Common myeloid progenitor, CD34-positive (primary cell): ENCODE measurements at places on chromosomes 13 and 19.

DNA sequence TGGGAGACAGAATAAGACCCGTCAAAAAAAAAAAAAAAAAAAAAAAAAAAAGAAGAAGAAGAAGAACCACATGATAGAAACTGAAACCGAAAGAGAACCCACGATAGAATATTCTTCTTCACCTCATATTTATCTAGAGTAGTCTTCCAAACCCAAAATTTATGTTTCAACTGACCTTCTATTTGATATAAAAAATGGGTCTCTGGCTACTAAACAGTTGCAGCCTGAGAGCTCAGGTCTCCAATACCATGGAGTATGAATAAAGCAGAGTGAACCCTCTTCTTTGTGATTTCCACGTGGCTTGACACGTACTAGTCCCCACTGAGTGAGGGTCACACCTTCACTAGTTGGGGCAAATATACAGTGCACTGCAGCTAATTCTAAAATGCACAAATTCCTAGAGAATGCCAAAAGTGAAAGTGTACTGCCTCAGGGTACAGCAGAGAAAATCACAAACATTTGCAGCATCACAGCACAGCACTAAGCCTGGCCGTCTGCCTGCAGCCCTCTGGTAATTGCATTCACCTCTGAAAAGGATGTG lies 30.8 kb upstream of the RFC3 start:
- peak; percentile 57 for DNase-seq

DNA sequence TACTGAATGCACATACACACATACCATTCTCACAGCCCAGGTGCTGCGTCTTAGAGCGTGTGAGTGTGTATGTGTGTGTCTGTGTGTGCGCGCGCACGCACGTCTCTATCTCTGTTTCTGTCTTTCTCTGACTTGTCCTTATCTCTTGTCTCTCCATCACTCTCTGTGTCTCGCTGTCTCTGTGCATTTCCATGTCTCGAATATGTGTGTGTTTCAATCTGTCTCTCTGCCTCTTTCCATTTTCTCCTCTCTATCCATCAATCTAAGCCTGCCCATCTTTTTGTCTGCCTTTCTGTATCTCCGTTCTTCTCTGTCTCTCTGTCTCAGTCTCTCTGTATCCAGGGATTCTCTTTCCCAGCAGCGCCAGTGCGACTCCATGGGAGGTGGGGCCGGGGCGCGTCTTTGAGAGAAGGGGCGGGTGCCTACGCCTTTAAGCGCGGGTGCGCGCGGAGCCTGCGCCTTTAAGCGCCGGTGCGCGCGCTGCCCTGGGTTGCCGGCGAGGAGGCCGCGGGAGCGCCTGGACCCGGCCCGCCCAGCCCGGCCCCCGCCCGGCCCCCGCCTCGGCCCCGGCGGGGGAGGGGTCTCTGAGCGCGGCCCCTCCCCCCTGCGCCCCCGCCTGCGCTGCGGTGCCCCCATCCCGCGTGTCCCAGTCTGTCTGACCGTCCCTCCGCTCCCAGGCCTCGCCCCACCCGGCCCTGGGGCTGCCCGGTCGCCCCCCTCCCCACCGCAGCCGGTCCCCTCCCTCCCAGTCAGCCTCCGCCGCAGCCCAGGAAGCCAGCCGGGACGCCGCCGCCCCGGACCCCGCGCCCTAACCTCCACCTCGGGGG lies at the start of gene LRFN3:
Gene LRFN3 (plus strand): TSS at position 464 of the 827 bp plus-strand sequence. CDS start 3,052 bp downstream, outside the sequence.
- no peak for DNase-seq

GRCh38 chr19:12202250-12202649 lies 39.4 kb downstream of the ZNF136 start:
- peak; percentile 76 for DNase-seq

DNA sequence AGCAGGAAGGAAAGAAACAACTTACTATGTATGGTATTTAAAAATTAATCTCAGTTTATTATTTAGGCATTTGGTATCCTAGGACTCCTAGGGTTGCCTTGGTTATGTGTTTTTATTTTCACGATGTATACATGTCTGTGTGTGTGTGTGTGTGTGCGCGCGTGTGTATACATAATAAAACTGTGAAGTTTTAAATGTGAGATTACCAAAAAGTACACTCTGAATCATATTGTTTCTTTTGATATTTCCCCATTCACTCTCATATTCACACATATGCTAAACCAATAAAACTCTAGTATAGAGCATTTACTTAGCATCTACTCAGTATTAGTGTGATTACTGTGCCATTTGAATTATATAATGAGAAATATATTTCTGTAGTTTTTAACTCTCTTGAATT lies 30.8 kb upstream of the NDFIP2 start:
- DNase-seq: no peak

GRCh38 chr19:34067861-34068271 lies 104.4 kb upstream of the LSM14A start:
- DNase-seq: no peak

DNA sequence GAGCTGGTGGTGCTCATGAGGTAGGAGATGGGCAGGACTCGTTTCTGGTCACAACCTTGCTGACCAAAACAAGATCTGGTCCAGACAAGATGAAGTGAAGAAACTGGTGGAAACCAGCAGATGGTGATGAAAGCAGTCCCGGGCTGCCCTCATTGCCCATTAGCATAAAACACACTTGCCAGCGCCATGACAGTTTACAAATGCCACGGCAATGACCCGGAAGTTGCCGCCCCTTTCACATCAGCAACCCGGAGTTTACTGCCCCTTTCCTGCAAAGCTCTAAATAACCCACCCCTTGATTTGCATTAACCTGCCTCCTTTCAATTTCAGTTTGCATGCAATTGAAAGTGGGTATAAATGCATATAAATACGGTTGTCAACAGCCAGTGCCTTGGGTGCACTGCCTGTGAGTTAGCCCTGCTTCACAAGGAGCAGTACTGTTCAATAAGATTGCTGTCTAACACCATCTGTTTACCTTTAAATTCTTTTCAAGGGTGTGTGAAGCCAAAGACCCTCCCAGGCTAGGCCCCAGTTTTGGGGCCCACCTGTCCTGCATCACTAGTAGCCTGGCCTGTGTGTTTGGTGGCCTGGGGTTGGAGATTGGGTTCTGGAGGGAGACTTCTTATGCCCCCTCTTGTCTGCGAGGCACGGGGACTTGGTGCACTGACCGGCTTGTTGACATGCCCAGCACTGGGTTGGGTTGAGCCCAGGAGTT lies 38.8 kb downstream of the CHST8 start:
- no peak for DNase-seq

DNA sequence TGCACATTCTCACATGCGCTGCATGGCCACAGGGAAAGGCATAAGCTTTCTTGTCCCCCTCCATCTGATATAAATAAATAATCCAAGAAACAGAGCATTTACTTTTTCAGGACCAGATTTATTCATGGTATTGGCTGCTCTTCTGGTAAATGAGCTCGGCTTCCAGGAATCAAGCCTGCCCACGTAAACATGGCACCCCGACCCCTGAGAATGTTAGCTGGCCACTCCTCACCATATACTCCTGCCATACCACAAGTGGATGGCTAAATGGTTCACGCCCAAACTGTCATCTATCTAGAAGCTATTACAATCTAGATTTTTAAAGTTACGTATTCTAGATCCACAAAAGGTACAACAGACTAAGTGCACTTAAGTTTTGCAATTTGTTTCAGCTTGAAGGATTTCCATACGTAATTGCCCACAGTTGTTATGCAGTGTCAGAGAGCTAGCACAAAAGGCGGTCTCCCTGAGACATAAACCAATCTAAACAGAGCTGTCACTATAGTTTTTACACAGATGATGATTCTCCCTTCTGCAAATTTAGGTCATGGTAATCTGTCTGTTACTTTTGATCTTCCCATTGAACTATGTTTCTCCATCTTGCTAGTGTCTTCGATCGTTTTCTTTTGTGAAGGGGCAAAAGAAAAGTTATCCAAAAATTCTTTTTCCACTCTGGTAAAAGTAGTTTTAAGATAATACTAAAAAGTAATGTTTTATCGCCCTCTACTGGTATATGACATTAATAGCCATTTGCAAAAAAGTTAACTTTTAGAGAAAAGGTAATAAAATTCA lies 16.2 kb upstream of the FOXO1 start:
- peak; percentile 56 for DNase-seq
